NCI-H510A treated with DMSO at 0.1 percent for 48 hours (cell line): ENCODE measurements at places on chromosomes 6 and 20.

- DNase-seq: no peak
Measured at GRCh38 chr6:169424149-169424804, 170.6 kb upstream of the THBS2 start.

- no peak for DNase-seq
Measured at GRCh38 chr6:46949632-46950280, 28.0 kb upstream of the ADGRF5 start.

DNA sequence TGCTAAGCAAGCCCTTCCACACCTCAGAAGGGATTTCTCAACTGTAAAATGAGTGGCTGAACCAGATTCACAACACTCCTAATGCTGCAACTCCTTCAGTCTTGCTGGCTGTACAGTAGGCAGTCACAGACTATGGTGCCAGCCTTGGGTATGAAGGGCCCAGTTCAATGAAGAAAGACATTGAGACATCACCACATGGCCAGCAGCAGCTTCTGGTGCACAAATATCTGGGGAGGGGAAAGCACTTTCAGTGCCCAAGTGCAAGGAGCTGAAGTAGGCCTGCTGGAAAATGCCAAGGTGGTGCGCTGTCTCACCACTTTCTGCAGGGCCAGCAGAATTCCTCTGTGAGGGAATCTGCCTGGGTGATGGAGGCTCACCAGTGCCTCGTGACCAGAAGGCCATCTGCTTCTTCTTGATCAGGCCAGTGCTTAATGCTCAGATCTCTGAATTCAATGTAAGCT, 1.8 kb downstream of the PLA2G7 start:
- DNase-seq: no peak

- DNase-seq: no peak
Measured at GRCh38 chr6:152166497-152166896, 359.0 kb downstream of the ESR1 start.

DNA sequence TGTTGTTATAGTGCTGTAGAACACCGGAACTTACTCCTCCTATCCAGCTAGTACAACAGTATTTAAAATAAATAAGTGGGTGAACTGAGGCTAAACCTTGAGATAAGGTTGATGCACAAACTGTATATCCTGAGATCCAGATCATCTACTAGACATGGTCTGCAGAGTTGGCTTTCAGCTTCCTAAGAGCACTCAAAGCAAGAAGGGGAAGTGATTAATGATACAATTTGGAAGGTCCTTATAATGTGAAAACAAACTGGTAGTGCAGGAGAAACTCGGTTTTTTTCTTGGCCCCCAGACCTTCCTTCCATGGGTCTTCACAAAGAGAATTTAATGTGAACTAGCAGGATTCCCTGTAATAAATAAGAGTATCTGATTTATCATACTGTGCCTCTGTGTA, 27.4 kb upstream of the RREB1 start:
- DNase-seq: no peak

DNA sequence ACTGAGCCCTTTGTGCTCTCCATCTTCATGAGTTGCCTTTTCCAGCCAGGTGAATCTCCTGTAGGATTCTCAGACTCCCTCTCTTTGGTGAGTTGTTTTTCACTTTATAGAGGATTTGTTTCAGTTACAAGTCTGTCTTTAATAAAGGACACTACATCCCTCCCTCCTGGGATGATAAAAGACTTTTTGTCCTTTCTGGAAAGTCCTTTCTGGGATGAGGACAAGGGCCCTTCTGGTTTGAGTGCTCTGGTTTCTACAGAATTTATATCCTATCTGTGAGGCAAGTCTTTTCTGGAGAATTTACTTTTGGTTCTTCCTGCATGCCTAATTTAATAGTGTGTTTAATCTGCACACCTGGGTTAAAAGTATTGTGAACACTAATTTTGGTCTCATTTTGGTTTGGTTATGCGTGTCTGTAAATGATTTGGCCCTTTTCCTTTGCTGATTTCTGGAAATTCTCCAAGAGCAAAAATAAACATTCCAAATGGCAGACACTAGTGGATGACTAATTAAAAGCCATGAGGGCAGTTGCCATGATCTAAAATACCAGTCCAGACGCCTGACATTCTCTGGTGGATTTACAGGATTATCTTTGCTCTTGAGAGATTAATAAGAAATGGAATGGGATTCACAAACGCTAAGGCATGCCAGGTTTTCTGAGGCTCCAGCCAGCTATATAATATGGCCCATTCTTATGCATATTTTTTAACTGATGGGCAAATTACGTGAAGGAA, 44.8 kb downstream of the TCP11 start:
- DNase-seq: peak; percentile 64

- DNase-seq: no peak
Measured at GRCh38 chr6:77630014-77630413, 22.8 kb upstream of the MEI4 start.

DNA sequence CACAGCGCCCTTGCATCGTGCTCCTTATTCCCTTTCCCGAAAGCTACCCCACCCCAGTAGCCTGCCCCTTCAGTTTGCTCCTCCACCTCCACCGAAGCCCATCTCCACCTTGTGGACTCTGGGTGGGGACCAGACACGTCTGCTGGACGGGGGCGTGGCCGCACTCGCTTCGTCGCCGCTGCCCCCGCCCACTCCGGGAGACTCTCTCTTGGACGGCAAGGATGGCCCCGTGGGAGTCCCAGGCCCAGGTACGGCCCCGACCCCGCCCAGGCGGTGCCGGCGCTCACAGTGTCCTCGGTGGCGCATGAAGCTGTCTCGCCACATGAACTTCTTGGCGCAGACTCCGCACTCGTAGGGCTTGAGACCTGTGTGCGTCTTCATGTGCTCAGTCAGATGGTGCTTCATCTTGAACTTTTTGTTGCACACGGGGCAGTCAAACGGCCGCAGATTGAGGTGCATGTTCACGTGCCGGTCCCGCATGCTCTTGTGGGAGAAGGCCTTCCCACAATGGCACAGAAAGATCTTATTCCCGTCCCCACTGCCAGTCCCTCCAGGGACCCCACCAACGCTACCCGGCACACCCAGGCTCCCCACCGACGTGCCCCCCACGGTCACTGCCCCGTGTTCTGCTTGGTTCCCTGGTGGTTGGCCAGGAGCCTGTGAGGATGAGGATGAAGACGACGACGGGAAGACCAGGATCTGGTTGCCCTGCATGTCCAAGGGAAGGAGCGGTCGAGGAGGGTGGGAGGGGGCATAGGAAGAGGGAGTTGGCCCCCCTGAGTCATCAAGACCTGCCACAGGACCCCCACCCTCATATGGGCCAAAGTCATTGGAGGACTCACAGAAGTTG, 1.3 kb upstream of the TAPBP start:
- no peak for DNase-seq

- no peak for DNase-seq
Measured at GRCh38 chr6:77502981-77503380, 39.7 kb upstream of the HTR1B start.

GRCh38 chr6:134249759-134250602, 67.9 kb downstream of the SGK1 start:
- DNase-seq: no peak

DNA sequence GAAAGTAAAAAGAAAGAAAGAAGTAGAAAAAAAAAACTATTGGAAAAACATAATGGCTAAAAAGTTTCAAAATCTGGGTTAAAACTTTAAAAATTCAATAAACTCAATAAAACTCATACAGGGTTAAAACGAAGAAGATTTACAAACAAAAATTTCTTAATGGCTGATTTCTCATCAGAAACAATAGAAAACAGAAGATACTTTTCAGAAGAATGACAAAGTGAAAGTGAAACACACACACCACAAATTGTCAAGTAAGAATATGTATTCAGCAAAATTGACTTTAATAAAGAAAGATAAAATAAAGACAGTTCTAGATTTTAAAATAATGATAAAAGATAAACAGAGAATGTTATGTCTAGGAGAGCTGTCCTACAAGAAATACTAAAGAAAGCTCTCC, 618.9 kb upstream of the GJE1 start:
- DNase-seq: no peak
